ENCODE measurements at places on chromosomes 11 and 22.

- DNase-seq, result no peak
Measured at GRCh38 chr22:44455151-44455962, 42.7 kb downstream of the RTL6 start.

DNA sequence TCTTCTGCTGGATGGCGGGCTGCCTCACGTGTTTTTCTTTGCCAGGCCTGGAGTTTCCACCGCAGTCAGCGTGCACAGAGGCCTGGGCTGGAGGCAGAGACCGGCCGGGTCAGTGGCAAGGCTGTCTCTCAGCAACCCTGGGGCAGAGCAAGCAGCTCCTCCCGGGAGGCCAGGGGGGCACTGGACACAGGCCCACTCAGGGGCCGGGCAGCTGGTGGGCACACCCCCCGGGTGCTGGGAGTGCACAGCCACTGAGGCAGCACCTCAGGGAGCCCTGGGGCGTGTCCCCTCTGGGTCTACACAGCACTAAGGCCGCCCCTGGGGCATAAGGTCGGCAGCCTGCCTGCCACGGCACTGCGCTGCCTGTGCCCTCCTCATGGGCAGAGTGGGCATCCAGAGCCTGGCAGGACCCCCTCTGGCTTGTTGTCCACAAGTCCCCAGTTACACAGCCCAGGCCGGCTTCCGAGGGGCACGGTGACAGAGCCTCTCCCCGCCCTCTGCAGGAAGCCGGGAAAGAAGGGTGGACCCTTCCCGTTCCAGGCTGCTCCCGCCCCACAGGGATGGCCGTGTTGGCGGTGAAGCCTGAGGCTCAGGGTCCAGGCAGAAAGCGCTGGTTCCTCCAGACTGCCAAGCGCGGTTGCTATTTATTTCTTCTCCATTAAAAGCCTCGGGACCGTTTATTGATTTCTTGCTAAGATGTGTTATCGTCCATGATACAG is 18.5 kb upstream of the TH start:
- DNase-seq, result no peak

DNA sequence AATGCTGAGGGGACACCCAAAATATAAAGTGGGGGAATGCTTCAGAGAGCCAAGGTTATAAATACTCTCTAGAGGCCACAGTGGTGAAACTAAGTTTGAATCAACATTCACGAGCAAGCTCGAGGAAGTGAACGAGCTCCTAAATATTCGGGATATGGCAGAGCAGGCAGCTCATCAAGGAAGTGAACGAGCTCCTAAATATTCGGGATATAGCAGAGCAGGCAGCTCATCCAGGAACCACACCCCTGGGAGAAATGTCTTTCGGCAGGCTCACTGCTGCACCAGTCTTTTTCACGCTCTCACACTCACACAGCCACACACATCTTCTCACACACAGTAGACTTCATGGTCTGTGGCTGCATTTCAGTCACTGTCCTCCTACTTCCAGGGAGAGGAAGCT is 787.5 kb downstream of the OPCML start:
- no peak for DNase-seq

DNA sequence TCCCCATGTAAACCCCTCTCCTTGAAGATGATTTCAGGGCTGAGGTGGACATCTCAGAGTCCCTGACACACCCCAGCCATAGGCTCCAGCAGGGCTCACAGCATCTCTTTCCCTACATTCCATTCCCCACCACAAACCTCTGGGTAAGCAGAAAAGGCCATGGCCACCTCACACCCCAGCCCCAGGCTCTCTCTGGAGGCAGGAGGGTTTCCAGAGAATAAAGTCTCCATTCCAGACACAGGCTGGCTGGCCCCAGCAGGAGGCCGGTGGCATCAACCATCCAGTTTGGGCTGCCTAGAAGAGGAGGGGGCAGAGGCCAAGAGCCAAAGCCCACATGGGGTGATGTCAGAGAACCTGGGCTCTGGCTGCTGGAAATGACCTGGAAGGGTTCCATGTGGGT is 61.4 kb downstream of the TP53I11 start:
- DNase-seq, result no peak

DNA sequence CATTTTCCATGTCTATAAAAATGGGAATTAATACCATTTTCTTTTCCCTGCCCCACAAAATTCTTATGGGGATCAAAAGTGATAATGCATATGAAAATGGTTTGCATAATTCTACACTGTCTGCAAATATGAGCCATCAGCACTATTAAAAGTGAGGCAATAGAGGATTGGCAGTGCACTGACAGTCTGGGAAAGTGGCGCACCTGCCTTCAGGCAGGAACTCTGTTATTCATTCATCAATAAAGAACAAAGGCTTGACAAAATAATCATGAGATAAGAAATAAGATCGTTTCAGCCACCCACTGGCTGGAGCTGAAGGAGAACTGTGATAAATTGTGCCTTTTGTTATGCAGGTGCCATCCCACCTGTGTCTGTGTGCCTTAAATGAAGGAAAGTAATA is 49.5 kb downstream of the ARFGAP2 start:
- DNase-seq, result no peak

DNA sequence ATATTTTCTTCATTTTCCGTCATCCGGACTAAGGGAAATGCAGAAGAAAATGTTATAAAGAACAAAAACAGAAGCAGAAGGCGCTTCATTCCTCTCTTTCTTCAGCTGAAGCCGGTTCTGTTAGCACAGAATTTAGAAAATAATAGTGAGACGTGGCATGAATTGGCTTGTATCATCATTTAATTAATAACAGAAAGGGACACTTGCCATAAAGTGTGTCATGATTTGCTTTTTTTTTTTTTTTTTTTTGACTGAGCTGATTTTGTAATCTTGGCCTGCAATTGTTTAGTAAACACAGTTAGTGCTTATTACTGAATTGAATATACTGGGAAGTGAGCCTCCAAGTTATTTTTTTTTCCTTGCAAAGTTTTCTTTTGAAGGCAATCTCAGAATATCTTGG is at the start of gene MMP27:
Gene MMP27 (minus strand): TSS at position 144 of the 400 bp plus-strand sequence. CDS start 55 bp downstream, at position 89.
- no peak for DNase-seq

DNA sequence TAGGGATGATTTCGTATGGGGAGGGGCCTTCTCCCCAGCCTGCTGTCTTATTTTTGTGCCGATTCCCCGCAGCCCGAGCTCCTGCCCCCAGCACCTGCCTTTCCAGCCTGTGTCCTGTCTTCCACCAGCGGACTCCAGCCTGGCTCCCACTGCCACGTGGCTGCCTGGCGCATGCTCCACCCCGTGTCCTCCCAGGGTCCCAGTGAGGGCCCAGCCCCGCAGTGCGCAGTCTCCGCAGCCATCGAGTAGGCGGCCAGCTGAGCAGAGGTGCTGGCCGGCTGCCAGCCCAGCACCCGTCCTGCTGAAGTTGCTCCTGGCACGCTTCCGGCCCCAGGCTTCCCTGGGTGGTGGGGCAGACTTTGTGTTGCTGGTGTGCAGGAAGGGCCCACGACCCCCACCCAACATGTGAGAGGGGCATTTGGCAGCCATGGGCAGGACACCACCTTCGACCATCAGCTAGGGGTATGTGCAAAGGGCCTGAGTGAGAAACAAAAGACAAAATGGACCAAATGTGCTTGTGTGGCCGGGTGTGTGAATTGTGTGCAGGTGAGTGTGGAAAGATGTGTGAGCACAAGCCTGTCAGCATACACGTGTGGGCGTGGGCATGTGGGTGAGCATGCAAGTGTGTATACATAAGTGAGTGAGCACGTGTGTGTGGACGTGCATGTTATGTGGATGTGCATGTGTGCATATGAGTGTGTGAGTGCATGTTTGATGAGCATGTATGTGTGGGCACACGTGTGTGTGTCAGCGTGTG is 55.9 kb downstream of the RTN4R start:
- DNase-seq, result peak; percentile 6

- no peak for DNase-seq
Measured at GRCh38 chr22:44776605-44777363, 24.4 kb downstream of the ARHGAP8 start.

- DNase-seq, result no peak
Measured at GRCh38 chr11:23997356-23997755, 499.5 kb upstream of the LUZP2 start.

DNA sequence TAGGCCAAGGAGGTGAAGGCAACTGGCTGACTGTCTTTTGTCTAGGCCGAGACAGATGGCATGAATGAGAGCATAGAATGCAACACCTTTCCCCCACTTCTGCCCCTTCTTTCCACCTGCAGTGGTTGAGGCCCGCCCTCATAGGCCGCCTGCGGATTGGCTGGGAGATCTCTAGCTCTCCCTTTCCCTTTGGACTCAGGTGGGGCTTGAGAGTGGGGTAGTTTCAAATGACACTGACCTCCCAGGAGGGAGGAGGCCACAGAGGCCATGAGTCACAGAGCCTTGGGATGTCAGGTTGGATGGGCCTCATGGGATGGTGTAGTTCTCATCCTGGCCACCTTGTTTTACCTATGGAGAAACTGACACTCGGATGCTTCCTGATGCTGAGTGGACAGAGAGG is 9.1 kb downstream of the MICAL2 start:
- no peak for DNase-seq

DNA sequence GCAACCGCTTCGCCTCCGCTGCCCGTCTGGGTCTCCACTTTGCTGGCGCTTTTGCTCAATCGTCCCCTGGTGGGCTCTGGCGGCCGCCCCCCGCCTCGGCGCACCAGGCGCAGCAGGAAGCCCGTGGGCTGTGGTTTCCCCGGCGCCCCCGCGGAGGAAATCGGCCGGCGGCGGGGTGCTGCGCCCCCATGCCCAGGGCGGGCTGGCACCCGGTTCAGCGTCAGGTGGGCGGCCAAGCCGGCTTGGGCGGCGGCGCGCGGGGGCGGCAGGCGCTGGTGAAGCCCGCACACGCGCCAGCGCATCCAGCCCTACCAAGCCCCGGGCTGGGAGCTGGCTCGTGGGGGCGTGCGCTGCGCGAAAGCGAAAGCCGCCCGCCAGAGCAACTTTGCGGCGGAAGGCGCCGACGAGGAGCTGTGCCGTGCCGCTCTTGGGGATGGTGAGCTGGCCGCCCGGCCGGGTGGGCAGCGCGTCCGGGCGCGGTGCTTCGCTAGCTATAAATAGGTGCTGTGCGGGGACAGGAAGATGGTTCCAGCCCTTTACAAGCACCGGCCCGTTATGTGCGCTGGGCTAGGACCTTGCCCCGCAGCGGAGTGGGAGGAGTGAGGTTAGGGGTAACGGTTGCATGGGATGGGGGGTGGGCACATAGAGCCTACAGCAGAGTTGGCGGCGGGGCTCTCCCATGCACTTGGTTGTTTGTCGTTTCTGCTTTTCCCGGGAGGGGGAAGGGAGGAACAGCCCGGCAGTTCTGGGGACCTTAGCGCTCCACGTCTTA is 25.0 kb upstream of the SUSD2 start:
- no peak for DNase-seq

- no peak for DNase-seq
Measured at GRCh38 chr11:132033051-132033450, 662.6 kb downstream of the NTM start.

- no peak for DNase-seq
Measured at GRCh38 chr22:38317995-38318715, 922 bp upstream of the CSNK1E start.

DNA sequence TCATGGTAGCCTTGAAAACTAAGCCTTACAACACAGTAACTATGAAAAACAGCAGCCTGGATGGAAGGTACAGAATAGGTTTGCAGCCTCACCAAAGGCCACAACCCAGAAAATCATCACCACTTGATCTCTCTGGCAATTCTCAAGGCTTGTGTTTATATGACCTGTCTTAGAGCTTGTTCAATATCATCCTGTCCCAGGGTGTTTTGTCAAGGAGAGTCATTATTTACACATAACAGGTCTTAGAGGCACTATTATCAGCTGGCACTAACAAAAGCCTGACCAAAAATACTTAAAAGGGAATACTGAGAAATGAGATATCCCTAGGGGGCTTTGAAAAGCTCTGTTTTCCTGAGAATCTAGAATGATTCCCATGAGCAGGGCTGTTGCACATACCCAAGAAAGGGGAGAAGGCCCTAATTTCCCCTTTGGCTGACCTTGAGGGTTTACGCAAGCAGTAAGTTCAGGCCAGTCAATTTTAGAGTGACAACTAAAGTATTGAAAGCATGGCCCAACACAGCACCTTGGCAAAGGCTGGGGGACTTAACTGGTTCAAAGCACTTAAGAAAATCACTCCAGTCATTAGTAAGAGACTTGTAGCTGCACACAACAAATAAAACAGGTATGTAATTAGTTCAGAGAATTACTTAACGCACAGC is 7.9 kb downstream of the SC5D start:
- DNase-seq, result no peak

DNA sequence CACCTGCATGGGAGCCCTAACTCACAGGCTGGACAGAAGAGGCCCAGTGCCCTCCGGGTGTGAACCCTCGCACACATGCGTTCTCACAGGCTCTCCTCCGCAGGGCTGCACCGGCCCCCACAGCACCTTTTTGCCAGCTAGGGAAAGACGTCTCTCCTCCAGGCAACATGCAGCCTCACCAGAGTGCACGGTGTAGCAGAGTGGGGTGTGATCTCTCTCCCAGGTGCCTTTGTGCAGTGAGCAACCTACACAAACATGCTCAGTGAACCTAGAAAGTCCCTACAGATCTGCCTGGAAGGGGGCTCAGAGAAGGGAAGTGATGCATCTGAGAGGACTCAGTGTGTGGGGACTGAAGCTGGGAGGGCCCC is 3.7 kb upstream of the CARNS1 start:
- no peak for DNase-seq

DNA sequence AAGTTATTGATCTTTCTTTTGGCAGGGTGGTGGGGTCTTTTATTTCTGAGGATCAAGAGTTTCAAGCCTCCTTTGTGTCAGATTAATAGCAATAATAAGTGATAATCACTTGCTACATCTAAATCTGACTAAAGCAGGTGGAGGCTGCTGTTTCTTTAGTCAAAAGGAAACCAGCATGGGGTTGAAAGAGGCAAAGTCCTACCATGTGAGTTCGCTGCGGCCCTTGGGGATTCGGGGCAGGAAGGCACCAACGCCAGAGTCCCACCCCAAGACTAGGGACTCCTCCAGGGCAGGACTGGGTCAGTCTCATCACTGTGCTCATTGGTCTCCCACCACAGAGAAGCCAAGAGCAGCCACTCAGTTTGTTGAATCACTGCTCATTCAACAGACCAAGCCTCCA is 73.0 kb downstream of the TENM4 start:
- no peak for DNase-seq

GRCh38 chr11:80521592-80521991 is 1080.8 kb upstream of the TENM4 start:
- no peak for DNase-seq

DNA sequence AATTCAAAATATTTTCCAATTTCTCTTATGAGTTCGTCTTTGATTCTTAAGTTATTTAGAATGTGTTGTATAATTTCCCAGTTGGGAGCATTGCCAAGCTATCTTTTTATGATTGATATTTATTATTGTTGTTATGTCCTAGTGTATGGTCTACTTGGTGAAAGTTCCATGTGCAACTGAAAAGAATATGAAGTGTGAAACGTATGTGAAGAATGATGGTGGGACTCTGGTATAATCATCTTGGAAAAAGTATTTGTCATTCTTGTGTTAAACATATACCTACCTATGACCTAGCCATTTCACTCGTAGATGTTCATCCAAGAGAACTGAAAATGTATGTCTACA is 12.0 kb upstream of the GNB1L start:
- DNase-seq, result no peak

- DNase-seq, result no peak
Measured at GRCh38 chr22:35310556-35311550, 11.2 kb downstream of the TOM1 start.

Data from DMS 273 treated with DMSO at 0.1 percent for 48 hours (cell line).